NCI-H1436 treated with DMSO at 0.1 percent for 48 hours (cell line): ENCODE measurements at places on chromosomes 11 and 22.

DNA sequence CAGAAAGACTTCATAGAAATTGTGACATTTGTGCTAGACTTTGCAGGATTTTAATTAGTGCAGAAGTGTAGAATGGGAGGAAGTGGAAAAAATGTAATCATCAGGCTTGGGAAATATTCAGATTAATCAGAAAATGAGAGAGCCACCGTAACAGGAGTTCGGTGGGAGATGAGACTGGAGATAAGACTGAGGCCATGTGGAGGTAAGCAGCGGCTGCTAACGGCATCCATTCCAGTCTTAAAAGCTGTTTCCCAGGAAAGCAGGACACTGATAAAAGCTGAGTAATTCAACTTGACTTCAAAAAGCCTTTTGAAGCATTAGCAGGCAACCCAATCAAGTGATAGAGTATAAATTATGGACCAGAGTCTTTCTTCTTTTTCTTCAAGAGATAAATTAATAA is 369.9 kb downstream of the LUZP2 start:
- DNase-seq, result no peak

DNA sequence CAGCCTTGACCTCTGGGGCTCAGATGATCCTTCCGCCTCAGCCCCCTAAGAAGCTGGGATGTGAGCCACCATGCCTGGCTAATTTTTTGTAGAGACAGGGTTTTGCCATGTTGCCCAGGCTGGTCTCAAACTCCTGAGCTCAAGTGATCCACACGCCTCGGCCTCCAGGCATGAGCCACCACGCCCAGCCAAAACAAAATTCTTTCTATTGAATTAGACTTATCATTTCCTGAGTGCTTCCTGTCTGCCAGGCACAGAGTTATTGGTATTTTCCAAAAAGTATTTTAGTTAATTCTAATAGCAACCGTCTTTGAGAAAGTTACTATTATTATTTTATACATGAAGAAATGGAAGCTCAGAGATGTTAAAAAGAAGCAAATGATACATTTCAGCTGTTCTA is 61.4 kb upstream of the LMO2 start:
- DNase-seq, result no peak

- DNase-seq, result no peak
These were observed 267.6 kb upstream of the TENM4 start for GRCh38 chr11:79708319-79708932.

DNA sequence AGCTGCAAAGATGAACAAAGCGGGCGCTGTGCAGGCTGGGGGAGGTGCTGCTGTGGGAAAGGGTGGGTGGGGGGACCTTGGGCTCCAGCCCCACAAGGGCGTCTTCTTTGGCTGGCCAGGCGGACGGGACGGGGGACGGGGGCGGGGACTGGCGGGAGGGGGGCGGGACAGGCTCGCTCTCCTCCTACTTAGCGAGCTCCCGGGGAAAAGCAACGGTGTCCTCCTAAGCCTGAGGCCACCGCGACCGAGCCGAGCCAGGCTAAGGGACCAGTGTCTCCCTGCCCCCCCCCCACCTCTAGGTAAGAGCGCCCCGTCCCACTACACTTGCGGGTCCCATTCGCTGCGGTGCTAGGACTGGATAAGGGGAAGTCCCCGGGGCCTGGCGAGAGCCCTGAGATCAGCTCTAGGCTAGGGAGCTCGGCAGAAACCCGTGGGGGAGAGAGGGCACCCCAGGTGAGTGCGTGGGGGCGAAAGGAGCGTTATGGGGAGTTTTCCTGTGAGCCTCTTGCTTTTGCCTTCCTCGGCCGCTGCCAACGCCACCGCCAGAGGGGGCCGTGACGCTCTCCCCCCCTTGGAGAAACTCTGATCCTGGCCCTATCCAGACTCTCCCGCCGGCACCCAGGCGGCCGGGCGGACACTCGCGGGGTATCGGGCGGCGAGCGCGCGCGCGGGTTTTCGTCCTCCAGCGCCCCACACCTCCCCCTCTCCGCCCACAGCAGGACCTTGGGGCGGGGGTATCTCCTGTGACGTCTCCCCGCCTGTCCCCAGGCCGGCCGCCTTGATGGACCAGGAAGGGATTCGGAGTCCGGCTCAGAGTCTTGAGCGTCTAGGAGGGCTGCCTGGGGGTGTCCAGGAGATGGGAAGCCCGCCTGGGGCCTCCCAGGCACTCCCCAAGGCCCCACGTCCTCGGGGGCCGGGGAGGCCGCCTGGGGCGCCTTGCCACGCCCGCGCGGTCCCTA is at the start of gene PHLDB1:
Gene PHLDB1 (plus strand): TSS at position 215 of the 959 bp plus-strand sequence. CDS start 6,222 bp downstream, outside the sequence.
- no peak for DNase-seq

GRCh38 chr22:30881361-30882183 is 87.0 kb downstream of the MORC2 start:
- DNase-seq, result no peak

- no peak for DNase-seq
These were observed 56.7 kb upstream of the CLPB start for GRCh38 chr11:72491001-72491400.

GRCh38 chr11:10602945-10603344 is 34.5 kb upstream of the LYVE1 start:
- no peak for DNase-seq

DNA sequence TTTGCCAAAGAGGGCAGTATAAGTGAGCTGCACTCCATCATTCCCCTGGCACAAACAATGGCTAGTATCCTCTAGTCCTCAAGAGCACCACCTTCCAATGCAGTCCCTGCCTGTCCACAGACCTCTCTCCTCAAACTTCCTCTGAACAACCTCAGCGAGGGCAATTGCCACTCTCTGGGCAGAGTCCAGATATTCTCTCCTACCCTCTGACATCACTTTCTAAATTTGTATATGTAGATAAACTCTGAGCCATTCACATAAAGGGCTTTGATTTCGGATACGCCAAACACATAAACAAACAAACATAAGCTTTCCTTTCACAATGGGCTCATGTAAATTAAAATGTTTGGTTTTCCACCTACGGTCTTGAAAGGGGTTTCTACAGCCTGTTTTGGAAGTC is 3.0 kb upstream of the SLC43A3 start:
- no peak for DNase-seq

DNA sequence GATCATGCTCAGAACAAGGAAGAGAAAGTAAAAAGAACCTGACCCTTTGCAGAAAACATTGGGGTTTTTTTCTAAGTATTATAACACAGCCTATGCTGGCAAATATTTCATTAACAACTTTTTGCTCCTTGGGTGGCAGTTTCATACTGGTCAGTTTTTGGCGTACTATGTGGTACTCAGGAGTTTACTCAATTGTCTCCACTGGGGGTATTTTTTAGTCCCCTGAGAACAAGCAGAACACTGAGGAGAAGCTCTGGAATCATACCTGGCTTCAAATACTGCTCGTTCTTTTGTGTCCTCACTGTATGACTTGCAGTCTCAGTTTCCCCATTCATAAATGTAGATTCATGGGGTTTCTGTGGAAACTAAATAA is 90.4 kb downstream of the SERGEF start:
- DNase-seq, result no peak

- no peak for DNase-seq
These were observed 23.6 kb downstream of the HIRA start for GRCh38 chr22:19407649-19408606.

GRCh38 chr11:719214-720016 is 13.4 kb downstream of the EPS8L2 start:
- no peak for DNase-seq

GRCh38 chr11:61776561-61777075 is 15.8 kb downstream of the TMEM258 start:
- no peak for DNase-seq

GRCh38 chr22:50192436-50193204 is 6.9 kb downstream of the TRABD start:
- no peak for DNase-seq

- no peak for DNase-seq
These were observed 101.4 kb downstream of the DBX1 start for GRCh38 chr11:20058749-20059458.

- peak; percentile 38 for DNase-seq
These were observed 2.0 kb upstream of the FERMT3 start for GRCh38 chr11:64204464-64204989.

GRCh38 chr11:64674774-64675173 is 48.2 kb downstream of the NRXN2 start:
- DNase-seq, result no peak

DNA sequence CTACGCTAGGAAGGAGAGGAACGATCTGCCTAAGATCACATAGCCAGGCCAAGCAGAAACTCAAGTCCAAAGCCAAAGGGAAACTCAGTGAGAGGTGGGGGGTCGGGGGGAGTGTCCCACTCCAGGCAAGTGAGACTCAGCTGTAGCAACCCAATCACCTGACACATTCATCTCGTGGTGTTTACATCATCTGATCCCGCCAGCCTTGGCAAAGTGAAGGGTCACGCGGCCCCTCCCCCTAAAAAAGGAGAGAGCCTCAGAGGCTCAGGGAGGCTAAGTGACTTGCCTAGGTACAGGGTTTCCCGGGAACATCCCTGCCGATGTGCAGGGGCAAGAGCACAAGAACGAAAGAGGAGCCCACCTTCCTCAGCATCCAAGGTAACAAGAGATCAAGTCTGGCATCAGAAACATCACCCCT is 21.5 kb downstream of the MYH9 start:
- DNase-seq, result no peak

- DNase-seq, result no peak
These were observed 759 bp downstream of the DESI1 start for GRCh38 chr22:41619979-41620588.

DNA sequence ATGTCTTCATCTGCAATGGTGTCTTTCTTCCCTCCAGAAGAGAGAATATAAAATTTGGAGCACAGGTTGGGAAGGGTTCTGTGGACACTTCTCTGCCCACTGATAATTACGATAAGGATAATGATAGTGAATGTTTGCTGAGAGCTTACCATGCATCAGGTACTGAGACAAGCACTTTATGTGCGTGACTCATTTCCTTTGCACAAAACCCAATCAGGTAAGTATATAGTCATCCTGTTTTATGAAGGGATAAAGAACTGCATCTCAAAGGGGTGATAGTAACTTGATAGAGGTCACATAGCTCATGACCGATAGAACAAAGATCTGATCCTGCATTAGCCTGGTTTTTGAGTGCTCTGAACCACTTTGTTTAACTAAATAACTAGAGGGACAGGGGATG is 9.4 kb downstream of the DRD2 start:
- no peak for DNase-seq

GRCh38 chr11:117717485-117718314 is 79.3 kb downstream of the DSCAML1 start:
- no peak for DNase-seq

GRCh38 chr22:44281768-44282637 is 30.7 kb downstream of the SHISAL1 start:
- no peak for DNase-seq

DNA sequence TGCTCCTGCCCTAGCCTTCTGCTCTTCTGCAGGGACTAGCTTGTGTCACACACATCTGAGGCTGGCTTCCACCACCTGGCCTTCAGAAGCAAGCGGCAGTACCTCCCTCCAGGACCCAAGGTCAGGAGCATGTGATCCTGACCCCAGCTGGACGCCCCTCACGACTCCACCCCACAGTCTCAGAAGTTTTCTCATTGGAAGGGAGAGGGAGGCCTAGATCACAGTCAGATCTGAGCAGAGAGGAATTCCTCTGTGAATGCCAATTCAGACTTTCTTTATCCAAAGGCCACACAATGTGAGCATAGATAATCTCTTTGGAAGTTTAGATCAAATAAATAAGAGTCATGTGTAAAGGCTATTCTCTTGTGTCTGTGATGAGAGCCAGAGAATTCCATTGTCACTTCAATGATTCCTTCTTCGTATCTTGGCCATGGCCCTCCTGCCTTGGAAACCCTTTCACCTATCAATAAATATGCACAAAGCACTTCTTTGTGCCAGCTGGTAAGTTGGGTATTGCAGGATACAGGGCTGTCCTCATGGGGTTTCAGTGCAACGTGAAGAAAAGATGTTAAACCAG is 142.9 kb downstream of the SNX19 start:
- DNase-seq, result no peak

DNA sequence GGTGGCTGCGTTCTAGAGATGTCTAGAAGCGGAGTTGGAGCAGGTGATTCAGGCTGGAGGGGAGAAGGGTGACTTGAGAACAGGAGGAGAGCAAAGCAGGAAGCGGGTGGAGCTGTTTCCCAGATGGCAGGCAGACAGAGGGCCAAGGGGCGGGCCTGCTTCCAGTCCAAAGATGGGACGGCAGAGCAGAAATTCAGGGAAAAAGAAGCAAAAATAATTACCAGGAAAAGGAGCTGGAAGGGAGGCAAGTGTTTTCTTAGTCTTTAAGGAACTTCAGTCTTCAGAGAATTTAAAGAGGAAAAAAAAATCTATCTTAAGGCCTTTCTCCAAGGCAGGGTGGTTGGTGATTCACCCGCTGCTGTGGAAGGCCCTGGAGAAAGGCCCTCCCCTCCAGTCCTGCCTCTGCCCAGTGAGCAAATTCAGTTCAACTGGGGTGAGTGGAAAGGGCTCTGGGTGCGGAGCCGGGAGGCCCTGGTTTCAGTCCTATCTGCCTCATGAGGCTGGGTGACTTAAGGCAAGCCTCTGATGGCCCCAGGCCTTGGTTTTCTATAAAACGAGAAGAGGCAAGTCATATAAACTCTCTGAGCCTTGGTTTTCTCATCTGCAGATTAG is 4.5 kb upstream of the CREB3L1 start:
- DNase-seq, result no peak

DNA sequence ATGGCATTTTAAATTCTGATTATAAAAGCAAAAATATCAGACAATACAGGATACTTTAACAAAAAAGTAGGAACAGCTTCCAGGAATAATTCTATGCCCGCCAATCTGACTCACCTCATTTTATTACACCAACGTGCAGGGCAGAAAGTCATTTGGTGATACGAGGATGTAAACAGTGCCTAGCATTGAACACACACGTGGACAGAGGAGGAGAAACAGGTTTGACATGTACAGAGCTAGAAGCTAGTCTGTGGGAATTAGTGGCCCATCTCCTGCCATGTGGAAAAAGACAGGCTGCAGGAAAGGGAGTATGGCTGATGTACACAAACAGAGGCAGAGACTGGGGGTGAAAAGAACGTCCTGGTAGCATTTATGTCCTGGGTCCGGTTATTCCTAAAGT is 9.0 kb upstream of the SPINDOC start:
- no peak for DNase-seq

GRCh38 chr11:2085251-2086066 is 53.7 kb downstream of the IGF2 start:
- DNase-seq, result no peak

DNA sequence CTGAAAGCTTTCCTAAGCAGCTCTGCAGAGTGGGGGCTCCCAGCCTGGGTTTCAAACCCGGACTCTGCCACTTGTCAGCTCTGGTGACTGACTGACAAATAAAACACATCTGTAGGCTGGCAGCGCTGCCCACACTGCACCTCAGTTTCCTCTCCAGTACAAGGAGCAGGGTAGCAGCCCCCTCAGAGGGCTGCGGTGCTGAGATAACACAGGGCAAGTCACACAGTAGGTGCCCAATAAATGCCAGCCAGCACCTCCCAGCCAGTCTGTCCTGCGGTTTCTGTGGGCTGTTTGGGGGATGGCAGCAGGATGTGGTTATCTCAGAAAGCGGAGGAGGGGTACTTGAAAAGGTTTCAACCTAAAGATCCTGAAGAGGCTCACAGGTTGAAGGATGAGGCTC is 1.5 kb downstream of the SYT12 start:
- no peak for DNase-seq

DNA sequence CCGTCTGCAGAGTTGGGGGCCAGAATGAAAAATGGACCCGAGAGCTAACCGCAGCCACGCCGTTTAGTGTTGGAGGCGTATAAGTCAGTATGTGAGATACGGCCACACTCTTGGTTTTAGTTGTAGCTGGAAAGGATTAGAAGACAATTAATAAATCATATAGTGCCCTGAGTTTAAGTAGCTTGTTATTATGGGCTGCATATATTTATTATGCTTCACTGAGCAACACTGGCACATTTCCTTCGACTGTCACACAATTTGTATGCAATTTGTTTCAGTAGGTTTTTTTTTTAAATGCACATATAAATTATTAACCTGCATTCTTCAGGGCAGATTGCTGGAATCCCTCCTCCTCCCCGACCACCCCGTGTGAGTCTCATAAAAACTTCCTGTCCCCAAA is 56.9 kb downstream of the PKNOX2 start:
- no peak for DNase-seq
